Activated CD8-positive, alpha-beta memory T cell treated with anti-CD3 and anti-CD28 coated beads for 4 hours (primary cell): ENCODE measurements at places on chromosomes 5 and 9.

GRCh38 chr5:178322736-178323540 lies 90.3 kb upstream of the PHYKPL start:
- no peak for DNase-seq

DNA sequence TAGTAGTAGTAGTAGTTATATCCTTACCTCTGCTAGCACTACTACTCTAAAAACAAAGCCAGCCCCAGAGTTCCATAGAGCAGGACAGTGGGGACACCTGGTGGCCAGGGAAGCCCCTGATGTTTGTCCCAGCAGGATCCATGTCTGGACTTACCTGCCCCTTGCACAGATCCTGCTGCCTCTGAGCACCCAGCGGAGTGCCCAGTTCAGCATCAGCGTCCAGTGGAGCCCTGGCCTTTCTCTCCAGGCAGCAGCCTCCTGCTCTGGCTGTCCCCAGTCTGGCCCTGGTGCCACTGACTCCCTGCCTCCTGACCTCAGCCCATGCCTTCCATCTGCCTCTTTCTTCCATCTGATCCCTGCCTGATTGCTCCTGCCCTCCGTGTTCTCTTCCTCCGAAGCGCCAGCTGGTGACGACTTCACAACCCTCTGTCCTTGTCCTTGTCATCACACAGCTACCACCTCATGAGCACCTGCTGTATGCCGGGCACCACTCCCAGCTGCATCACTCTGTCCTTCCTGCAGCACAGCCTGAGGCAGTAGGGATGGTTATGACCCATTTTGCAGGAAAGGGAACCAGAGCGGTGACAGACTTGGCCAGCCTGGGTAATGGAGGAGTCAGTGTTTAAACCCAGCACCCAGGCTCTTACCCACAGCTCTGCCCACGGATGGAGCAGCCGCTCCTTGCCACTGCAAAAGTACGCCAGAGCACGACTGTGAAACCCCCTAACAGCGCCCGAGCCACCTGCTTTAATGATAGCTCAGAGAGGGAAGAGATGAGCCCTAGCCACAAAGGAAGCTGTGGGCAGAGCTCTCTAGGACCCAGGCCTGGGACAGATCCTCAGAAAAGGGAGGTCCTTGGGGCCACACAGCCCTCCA lies 11.5 kb downstream of the SARDH start:
- DNase-seq, result peak; percentile 31

DNA sequence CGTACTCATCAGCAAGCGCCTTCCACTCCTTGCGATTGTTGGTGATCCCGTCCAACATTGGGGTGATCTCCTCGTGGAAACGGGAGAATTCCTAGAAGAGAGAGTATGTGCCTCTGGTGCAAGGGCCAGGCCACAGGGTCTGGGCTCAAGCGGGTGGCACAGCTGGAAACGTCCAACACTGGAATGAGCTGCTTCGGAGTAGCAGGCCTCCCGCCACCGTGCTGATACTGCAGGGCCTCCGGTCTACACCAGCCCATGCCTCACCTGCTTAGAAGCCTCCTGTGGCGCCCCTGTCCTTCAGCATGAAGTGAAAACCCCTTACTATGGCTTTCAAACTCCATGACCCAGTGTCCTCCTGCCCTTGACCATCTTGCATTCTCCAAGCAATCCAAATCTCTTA lies 81.4 kb downstream of the PDE6A start:
- DNase-seq, result no peak

- DNase-seq, result no peak
Observed at GRCh38 chr9:114678795-114679194, 3.2 kb downstream of the TEX48 start.

GRCh38 chr5:93305984-93306383 lies 275.0 kb downstream of the NR2F1-AS1 start:
- no peak for DNase-seq

GRCh38 chr5:151219138-151219537 lies 4.8 kb downstream of the CCDC69 start:
- DNase-seq, result no peak

DNA sequence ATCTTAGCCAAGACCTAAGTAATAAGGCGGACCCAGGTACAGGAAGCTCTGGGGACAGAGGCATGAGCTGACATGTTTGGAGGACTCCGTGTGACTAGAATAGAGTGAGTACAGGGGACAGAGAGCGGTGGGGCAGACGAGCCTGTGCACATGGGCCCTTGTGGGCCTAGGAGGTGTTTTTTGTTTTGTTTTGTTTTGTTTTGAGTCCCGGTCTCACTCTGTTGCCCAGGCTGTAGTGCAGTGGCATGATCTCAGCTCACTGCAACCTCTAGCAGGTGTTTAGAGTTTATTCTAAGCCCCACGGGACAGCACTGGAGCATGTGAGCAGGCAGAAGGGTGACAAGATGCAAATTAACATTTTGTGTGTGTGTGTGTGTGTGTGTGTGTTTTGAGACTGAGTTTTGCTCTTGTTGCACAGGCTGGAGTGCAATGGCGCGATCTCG lies 3.1 kb upstream of the EEIG1 start:
- no peak for DNase-seq

DNA sequence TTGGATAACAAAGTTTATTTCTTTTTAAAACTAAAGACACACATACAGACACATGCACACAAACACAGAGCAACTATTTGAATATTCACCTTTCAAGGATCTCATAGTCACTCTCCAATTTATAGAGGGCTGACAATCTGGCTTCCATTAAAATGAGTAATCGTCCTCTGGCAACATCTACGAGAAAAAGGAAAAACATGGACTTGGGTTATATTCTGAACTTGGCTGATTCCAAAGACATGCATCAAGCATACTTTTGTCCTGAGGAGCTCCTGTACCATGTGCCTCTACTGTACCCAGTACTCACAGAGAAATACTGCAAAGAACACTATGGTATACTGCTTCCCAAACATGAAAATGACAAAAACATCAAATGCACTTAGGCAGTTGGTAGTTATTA lies 15.4 kb downstream of the IARS1 start:
- no peak for DNase-seq

GRCh38 chr9:132235894-132236661 lies 74.2 kb downstream of the NTNG2 start:
- DNase-seq, result peak; percentile 59

DNA sequence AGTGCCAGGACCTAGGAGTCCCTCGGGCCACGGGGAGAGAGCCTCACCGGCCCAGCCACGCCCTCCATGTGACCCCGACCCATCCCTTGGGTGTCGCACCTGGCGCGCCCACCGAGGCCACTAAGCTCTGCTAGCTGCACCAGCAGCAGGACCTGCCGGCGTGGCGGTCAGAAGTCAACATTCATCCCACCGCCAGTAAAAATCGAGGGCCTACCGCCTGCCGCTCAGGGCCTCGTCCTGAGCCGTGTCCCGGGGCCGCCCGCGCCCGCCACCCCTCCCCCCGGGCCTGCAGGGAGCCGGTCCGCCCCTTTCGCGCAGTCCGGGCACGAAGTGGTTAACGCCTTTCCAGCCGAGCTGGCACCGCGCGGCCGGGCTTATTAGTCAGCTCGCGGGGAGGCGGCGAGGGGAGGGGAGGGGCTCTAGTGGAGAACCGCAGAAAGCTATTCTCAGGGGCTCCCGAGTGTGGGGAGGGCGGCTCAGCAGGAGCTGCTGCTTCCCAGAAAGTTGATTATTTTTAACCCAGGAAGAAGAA lies 124.4 kb downstream of the C9orf50 start:
- peak; percentile 73 for DNase-seq

GRCh38 chr9:12289711-12290110 lies 403.5 kb upstream of the TYRP1 start:
- no peak for DNase-seq

GRCh38 chr5:164051745-164052144 lies 546.3 kb downstream of the MAT2B start:
- DNase-seq, result no peak

- DNase-seq, result no peak
Observed at GRCh38 chr9:124626276-124626675, 119.1 kb upstream of the NR5A1 start.
